Right atrium auricular region (tissue), 2 donors: ENCODE measurements at places on chromosomes 4 and X. TPM values are rescaled to one million over a fixed set of nuclear protein-coding genes. Genes with fewer than 3 reads are reported as not detected.
A peak's percentile ranks its signal among the peaks of the same experiment; 100 is the strongest.

DNA sequence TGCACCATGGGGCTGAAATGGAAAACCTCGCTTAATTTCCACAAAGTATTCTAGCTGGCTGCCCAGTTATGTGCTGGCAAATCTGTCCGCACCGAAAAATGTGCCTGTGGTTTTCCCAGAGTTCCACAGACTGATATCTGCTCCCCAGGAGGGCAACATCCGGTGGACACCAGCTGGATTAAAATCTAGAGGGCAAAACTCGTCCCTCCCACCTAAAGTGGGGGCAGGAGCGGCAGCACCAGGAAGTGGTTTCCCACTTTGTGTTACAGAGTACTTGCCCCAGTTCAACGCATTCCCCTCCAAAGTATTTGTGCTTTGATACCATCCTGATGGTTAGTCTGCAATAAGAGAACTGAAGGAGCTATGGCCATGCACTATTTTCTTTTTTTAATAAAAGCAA lies 187.6 kb downstream of the TSPAN5 start:
- no peak for DNase-seq

CRMP1 gene
- total RNA-seq, result 0.37 TPM

- peak; percentile 65 for DNase-seq
Observed at GRCh38 chr4:56434599-56435139, 746 bp downstream of the PPAT start.

FAM184B gene
- not detected for total RNA-seq

DNA sequence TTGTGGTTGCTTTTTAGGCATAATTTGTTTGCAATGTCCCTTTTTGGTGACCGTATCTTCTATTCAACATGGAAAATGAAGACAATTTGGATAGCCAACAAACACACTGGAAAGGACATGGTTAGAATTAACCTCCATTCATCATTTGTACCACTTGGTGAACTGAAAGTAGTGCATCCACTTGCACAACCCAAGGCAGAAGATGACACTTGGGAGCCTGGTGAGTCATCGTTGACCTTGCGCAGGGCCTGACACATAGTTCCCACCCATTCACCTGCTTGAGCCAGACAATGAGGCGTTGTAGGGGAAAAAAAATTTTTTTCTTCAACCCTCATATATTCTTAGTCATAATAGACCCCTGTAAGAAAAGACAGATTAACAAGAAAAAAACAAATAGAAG lies 32.4 kb downstream of the EGF start:
- DNase-seq, result no peak

- no peak for DNase-seq
Observed at GRCh38 chr4:54099287-54099747, 646 bp upstream of the GSX2 start.

DNA sequence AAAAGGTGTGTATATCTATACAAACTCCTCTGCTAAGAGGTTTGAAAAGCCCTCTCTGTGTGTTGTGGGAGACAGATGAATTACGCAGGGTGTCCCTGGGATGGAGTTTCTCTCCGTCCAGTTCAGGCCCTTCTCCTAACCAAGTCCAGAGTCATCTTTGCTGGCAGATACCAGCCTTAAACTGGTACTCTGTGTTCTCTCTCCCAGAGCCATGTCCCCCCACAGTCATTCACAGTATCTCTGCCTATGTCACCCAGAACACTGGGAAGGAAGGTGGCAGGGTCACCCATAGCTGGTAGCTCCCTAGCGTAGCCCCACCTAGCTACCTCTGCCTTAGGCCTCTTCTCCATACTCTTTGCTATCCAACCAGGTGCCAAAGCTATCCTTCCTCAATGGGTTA lies 8.9 kb downstream of the AMER1 start:
- no peak for DNase-seq

- no peak for DNase-seq
Observed at GRCh38 chrX:150870487-150871340, 27.8 kb downstream of the CD99L2 start.

DNA sequence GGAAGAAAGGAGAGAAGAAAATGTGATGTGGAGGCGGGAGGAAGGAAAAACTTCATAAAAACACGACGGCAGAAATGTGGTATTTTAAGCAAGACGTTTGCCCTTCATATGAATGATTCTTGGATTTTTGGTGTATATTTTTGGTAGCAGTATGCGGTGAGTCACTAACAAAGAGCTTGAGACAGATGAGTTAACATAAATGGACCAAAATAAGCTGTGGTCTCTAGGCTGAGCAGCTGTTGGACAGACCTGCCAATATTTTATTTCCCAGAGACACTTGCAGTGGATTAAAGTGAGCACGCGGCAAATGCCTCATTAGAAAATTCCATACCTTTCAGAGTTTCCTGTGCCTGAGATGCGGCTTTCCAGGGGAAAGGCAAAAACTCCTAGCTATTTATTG lies 43.1 kb upstream of the RPS6KA3 start:
- DNase-seq, result no peak

DNA sequence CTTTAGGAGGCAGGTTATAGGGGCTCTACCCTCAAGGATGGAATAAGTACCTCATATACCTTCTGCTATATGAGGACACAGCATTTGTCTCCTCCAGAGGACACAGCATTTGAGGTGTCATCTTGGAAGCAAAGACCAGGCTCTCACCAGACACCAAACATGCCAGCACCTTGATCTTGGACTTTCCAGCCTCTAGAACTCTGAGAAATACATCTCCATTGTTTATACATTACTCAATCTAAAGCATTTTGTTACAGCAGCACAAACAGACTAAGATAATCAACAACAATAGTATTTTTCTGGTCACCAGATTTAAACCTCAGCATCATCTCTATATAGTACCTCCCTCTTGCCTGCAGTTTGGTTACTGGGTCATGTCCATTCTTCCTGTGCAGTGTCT lies 237.5 kb upstream of the KLF3 start:
- no peak for DNase-seq

TMPRSS11F gene
- not detected for total RNA-seq

HSFX2 gene
- not detected for total RNA-seq
